ENCODE measurements at places on chromosomes 2 and 18. TPM values are rescaled to one million over a fixed set of nuclear protein-coding genes. Genes with fewer than 3 reads are reported as not detected.

The BOD1L2 gene
- not detected for total RNA-seq

The SCN3A gene
- total RNA-seq: not detected

The SULT1C2 gene
- total RNA-seq: 0.86 TPM

The RND3 gene
- total RNA-seq: 70.9 TPM

The STARD6 gene
- not detected for total RNA-seq

The MPP4 gene
- total RNA-seq: 0.37 TPM

The TFCP2L1 gene
- 17.8 TPM for total RNA-seq

The ATP6V1C2 gene
- total RNA-seq: 4.8 TPM

The ST8SIA3 gene
- total RNA-seq: not detected

The ACMSD gene
- total RNA-seq: not detected

The THAP4 gene
- 34.7 TPM for total RNA-seq

The G6PC2 gene
- total RNA-seq: not detected

The GRHL1 gene
- 11.6 TPM for total RNA-seq

The UGT1A4 gene
- 0.79 TPM for total RNA-seq

The AKAIN1 gene
- not detected for total RNA-seq

The EVA1A gene
- total RNA-seq: 0.53 TPM

All from Caco-2 (cell line).